Pulmonary artery endothelial cell (primary cell): ENCODE measurements at places on chromosomes 4 and X. TPM values are rescaled to one million over a fixed set of nuclear protein-coding genes. Genes with fewer than 3 reads are reported as not detected.

The RBMXL3 gene
- total RNA-seq, result not detected in 2 replicates

The NPY5R gene
- total RNA-seq, result not detected in 2 replicates

- DNase-seq, result no peak
Observed at GRCh38 chrX:76420237-76420636, 7.3 kb upstream of the MAGEE1 start.

DNA sequence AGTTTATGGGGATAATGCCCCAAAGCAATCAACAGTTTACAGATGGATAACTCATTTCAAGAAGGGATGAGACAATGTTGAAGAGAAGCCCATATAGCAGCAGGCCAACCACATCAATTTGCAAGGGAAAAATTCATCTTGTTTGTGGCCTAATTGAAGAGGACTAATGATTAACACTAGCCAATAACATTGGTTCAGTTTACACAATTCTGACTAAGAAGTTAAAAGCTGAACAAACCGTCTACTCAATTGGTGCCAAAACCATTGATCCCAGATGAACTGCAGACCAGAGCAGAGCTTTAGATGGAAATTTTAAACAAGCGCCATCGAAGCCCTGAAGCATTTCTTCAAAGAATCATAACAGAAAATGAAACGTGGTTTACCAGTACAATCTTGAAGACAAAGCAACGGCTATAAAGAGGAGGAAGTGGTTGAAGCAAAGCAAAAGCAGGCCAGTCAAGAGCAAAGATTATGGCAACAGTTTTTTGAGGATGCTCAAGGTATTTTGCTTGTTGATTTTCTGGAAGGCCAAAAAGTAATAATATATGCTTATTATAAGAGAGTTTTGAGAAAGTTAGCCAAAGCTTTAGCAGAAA is 20.5 kb upstream of the BLTP1 start:
- DNase-seq, result no peak

DNA sequence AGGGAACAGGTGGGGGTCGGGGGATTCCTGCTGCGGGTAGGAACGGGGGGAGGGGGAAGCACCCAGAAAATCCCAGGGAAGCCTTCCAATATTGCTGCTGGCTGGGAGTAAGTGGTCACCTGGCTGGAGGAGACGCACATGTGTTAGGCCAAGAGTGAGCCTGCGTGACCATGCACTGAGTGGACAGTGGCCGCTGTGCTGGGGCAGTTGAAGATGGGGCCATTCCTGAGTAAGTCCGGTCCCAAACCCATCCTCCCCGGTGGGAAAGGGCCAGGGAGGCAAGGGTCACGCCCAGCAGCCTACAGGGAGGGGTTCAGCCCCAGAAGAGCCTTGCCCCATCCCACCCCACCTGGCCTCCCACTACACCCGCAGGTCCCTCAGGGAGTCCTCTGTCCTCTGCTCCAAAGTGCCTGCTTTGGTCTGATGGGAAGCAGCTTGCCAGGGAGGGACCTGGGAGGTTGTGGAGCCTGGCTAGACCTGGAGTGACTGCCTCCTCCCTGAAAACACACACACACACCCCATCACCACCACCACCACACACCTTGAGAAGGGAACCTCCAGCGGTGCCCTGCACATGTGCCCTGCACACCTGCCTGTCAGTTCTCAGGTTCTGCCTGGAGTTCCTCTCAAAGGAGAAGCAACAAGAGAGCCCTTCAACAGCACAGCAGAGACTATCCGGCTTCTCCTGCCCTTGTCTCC is 6.1 kb downstream of the L1CAM start:
- no peak for DNase-seq

DNA sequence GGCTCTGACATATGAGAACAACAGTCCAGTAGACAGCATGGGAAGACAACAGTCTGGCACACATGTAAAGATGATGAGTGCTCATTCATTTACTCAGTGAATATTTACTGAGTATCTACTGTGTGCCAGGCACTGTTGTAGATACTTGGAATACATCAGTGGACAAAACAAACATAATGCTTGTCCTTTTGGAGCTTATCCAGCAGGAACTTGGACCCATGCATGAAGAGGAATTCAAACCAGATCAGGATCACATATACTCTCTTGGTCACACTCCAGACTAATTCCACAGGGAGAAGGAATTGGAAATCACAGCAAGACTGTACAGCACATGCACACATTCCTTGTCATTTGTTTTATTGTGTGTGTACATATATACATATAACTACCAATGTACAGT is 217.6 kb upstream of the TTC29 start:
- DNase-seq, result no peak
